Cerebellum (tissue), 4 donors: ENCODE measurements at places on chromosomes 13 and 19. TPM values are rescaled to one million over a fixed set of nuclear protein-coding genes. Genes with fewer than 3 reads are reported as not detected.

DNA sequence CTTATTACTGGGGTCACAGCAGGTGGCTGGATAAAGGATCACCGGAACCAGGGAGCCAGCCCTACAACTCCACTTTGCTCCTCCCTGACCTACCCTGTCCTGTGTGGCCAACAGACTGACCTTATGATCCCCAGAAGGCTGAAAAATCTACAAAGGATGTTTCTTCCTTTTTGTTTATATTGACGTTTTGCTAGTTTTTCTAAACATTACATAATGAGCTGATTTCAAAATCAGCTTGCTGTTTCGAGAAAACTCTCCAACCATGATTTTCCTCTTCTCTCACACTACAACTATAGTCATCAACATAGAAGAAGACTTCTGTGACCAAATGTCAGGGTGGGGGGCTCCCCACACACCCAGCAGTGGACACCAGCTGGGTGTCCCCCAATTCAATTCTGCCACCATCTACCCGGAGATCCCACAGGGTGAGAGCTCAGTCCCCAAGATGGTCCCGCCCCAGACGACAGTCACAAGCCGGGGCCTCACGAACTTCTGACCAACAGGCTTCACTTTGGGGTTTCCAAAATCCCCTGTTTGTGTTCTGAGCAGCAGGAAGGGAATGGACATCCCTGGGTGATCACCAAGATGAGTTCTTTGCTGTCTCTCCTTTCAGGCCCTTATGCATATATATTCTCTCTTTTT is 35.0 kb downstream of the ZNF536 start:
- DNase-seq: no peak

DNA sequence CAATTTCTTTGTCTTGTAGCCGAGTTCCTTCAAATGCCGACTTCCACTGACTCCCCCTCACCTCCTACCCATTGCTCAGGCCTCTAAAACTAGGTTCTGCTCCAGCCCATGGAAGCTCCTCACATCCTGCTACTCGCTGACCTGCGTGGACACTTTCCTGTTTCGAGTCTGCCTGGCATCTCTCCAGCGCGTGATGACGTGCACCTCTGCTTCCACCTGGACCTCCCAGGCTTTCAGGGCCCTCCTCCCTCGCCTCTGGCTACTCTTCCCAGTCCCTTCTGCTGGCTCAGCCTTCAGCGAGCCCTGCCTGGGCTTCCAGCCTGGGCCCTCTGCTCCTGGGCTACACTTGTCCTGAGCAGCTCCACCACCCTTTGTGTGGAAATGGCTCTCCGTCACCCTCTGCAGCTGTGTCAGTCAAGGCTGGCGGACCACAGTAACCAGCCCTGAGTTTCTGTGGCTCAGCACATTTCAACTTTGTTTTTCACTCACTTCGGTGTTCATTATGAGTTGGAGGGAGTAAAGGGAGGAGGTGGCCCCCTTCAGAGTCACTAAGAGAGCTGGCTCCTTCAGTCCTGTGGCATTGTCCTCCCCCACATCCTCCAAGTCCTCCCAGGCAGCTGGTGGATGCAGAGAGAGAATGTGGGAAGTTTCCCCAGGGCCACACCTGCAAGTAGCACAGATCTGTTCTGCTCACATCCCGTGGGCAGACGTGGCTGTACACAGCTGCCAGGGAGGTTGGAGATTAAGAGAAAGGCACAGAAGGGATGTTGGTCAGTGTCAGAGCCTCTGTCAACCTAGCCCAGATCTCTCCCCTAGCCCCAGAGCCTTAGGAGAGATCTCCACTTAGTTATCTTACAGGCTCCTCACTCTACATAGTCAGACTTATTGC is 49.4 kb downstream of the SERP2 start:
- DNase-seq: no peak

GRCh38 chr19:49434907-49435583 is 6.3 kb downstream of the SLC17A7 start:
- DNase-seq: peak; percentile 87

Gene SRRM5
- 0.09 TPM for total RNA-seq
